ENCODE measurements at places on chromosomes 4 and X. TPM values are rescaled to one million over a fixed set of nuclear protein-coding genes. Genes with fewer than 3 reads are reported as not detected.

Gene TMPRSS11B
- not detected for total RNA-seq

Gene NHSL2
- total RNA-seq: 0.32 TPM

Gene WNK3
- 0.01 TPM for total RNA-seq

Gene CDX4
- not detected for total RNA-seq

Gene MID1
- total RNA-seq: 51.9 TPM
